Large intestine (tissue), 12 donors: ENCODE measurements at places on chromosomes 11 and 22.
A peak's percentile ranks its signal among the peaks of the same experiment; 100 is the strongest.

DNA sequence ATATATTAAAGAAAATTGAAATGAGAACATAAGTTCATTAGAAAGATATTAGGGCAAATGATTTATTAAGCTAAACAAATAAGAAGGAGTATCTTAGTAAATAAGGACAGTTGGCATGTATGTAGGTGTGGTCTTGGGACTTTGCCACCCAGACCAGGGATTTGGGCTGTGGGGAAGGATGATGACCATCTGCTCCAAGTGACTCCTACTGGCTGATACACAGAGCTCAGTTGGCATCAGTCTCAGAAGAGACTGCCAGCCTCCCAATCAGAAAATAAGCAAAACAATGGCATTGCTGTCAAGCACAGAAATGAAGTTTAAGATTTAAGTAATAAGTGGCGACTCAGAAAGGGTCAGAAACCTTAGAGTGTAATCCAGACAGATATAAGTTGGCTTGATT lies 49.5 kb downstream of the PAX6 start:
- DNase-seq = no peak

- DNase-seq = no peak
These were observed 4.1 kb downstream of the SCN2B start for GRCh38 chr11:118172356-118172755.

DNA sequence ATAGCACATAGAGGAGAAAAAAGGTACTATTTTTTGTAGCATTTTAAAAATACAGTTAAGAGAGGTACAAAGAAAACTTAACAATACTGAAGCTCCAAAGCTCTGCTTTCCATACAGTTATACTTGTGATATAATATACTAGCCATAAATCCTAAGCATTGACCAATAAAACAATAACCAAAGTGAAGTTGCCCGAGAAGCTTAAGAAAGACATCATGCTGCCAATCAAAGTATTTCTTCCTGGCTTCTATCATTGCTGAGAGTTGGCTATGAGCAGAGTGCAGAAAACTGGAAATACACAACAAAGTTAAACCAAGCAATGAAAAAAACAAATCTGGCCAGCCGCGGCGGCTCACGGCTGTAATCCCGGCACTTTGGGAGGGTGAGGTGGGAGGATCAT lies 84.2 kb downstream of the RBFOX2 start:
- DNase-seq = no peak

GRCh38 chr11:17414317-17414737 lies 25.9 kb upstream of the KCNJ11 start:
- no peak for DNase-seq

DNA sequence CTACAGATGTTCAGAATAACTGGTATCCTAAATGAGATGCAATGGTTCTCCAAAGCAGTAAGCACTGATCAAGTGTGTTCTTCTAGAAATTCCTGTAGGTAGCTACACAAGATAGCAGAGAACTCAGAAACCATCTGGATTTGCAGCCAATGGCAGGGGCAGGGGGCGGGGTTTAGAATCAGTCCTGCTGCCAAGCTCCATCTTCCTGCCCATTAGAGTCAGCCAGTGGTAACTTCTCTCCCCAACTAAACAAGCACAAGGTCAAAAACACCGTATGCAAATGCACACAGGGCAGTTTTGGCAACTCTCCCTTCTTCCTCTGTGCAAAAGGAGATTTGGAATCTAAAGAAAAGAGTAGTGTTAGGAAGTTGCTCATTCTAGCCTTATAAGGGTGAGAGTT lies 237.5 kb upstream of the CCDC90B start:
- DNase-seq = no peak

GRCh38 chr11:10323793-10324170 lies 18.9 kb downstream of the ADM start:
- no peak for DNase-seq

GRCh38 chr22:19756288-19757128 lies 4.1 kb upstream of the TBX1 start:
- peak; percentile 23 for DNase-seq

- DNase-seq = no peak
These were observed 11.2 kb downstream of the CRYBB1 start for GRCh38 chr22:26606611-26607010.

GRCh38 chr22:42179616-42180015 lies 49.0 kb upstream of the CYP2D6 start:
- DNase-seq = no peak

- DNase-seq = no peak
These were observed 4.7 kb upstream of the ARHGAP42 start for GRCh38 chr11:100682247-100682969.
